NCI-H1930 (cell line): ENCODE measurements at places on chromosomes 12 and 14.

DNA sequence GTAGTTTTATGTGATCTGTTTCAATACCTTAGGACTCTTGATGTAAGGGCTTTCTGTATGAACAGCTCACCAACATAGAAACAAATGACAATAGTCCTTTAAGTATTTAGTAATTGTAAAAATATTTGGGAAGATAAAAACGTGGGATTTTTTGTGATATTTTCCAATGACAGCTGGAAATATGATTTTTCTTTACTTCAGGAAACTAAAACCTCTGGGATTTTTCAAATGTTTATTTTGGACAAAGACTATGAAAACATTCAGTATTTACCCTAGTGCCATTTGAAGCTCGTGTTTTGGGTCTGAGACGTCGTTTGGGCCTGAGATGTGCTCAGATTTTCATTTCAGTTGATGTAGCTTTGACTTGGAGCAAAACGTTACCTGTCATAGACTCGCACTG, 240.0 kb downstream of the BMP4 start:
- no peak for DNase-seq

DNA sequence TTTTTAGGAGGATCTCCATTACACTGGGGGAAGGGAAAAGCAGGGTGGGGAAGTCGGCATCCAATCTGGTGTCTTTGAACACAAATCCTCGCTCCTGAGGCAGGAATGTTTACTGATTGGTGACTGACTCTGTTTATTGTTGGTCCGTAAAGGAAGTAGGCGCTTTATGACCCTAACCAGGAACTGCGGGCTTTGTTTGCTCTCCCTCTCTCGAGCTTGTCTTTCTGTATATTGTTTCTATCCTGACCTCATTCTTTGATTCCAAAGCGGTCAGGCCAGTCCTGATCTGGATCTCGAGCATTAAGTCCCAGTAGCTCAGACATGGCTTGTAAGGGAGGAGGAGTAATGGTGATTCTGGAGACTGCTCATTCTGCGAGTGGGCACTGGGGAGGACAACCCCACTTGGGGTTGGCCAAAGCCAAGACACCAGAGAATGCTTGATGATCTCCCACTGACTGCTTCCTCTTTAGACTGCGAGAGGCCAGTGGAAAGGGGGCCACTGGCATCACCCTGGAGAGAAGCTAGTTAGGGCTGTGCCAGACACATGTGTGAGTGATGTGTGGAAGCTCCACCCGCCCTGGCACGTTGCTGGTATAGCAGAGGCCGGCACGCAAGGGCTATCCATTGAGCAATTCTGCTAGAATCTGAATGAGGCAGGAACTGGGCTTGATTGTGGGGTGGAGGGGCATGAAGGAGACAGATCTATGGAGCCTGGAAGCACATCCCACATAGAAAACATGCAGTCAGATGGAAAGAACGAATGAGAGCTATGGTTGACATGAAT, 194.6 kb downstream of the PAX9 start:
- DNase-seq = no peak

DNA sequence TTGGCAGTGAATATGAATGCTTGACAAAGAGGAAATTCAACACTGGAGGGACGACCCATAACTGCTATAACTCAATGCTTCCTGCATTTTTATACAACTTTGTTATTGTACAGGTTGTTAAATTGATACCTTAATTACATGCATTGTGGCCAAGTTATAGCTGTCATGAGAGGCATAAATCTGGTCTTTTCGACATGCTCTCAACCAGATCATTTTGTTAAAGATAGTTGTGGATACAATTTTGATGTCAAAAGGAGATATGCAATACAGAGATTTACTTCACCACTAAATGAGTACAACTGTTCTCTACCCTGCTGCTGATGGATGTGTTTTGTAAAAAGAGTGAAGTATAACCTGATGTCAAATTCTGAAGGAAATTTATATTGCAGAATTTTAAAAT, 946.0 kb downstream of the GALC start:
- DNase-seq = no peak

GRCh38 chr12:60205500-60205899, 609.7 kb downstream of the SLC16A7 start:
- no peak for DNase-seq

DNA sequence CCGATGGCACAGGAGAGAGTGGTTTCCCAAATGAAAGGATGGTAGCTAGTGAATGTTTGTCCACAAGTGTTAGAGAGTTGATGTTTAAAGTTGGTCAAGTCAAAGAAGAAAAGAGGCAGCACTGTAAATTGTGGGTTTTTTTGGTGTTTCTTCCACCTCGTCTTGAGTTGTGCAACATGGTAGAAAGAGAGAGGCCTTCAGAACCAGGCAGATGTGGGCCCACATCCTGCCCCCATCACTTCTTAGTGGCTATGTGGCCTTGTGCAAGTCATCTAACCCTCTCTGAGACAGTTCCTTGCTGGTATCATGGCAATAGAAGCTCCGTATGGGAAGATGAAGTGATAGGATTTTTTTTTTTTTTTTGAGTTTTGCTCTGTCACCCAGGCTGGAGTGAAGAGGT, 60.8 kb downstream of the NDUFA12 start:
- DNase-seq = no peak

DNA sequence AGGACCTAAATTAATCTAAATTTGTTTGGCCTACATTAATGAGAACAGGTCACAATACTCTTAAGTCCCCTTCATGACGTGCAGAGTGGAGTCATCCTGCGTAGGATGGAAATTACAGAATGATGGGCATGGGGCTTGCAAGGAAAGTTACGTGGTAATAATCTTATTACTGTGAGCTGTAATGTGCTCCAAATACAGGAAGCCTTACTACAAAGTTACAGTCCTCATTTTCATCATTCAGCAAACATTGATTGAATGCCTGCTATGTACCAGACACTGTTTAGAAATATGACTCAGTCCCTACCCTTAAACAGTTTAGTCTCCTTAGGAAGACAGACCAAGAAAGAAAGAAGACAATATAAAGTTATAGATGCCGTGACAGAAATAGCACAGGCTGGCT, 9.4 kb downstream of the HIGD1C start:
- DNase-seq = no peak

- DNase-seq = no peak
Observed at GRCh38 chr12:5803532-5803931, 141.5 kb downstream of the ANO2 start.

- peak; percentile 50 for DNase-seq
Observed at GRCh38 chr12:67269633-67270573, 745 bp downstream of the CAND1 start.

DNA sequence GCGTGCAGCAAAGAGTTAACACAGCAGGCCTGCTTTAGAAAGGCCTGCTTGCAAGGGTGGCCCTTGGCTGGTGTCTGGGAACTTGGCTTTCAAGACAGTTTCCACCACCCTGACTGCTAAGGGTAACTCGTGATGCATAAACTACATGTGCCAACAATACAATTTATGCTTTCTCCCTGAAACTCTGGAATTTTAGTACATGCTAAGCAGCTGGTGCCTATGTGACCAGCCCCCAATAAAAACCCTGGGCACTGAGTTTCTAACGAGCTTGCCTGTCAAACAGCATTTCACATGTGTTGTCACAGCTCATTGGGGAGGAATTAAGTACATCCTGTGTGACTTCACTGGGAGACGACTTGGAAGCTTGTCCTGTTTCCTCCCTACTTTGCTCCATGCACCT, 133.1 kb downstream of the SLC5A8 start:
- DNase-seq = no peak

GRCh38 chr12:121996945-121997612, 24.6 kb upstream of the BCL7A start:
- no peak for DNase-seq

GRCh38 chr12:53268630-53269562, 797 bp downstream of the ESPL1 start:
- DNase-seq = no peak

- DNase-seq = no peak
Observed at GRCh38 chr14:92287987-92288386, 35.0 kb upstream of the SLC24A4 start.

DNA sequence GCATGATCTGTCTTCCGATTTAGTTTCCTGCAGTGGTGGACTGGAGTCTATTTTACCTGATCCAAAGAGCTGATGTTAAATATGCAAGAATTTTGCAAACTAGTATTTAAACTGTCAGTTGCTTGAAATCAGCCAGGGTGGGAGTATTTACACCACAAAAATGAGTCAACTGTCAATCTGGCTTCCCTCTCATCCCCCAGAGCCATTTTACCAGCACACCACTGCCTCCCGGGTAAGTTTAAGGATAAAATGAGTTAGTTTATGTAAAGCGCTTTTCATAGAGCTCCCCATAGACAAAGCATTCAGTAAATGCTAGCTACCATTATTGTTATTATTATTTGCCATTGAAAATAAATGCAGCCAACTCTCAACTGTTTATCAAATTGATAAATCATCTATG, 106.3 kb upstream of the FRMD6 start:
- DNase-seq = no peak

- DNase-seq = no peak
Observed at GRCh38 chr14:25017562-25017961, 32.4 kb downstream of the STXBP6 start.

- no peak for DNase-seq
Observed at GRCh38 chr14:20302042-20302755, 3.6 kb downstream of the TTC5 start.

- no peak for DNase-seq
Observed at GRCh38 chr12:106767954-106768822, 6.3 kb upstream of the RIC8B start.

DNA sequence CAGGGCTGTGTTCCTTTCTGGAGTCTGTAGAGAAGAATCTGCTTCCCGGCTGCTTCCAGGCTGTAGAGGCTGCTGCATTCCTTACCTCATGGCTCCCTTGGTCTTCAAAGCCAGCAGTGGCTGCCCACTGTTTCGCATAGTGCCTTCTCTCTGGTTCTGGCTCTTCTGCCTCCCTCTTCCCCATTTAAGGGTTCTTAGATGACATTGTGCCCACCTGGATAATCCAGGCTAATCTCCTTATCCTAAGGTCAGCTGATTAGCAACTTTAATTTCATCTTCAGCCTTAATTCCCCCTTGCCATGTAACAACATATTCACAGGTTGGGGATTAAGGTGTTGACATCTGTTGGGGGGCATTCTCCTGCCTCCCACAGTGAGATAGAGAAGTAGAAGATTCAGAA, 208.6 kb upstream of the TMTC1 start:
- no peak for DNase-seq

GRCh38 chr14:83162361-83162929, 1628.8 kb upstream of the SEL1L start:
- no peak for DNase-seq

GRCh38 chr12:74441872-74442271, 95.8 kb upstream of the ATXN7L3B start:
- no peak for DNase-seq

DNA sequence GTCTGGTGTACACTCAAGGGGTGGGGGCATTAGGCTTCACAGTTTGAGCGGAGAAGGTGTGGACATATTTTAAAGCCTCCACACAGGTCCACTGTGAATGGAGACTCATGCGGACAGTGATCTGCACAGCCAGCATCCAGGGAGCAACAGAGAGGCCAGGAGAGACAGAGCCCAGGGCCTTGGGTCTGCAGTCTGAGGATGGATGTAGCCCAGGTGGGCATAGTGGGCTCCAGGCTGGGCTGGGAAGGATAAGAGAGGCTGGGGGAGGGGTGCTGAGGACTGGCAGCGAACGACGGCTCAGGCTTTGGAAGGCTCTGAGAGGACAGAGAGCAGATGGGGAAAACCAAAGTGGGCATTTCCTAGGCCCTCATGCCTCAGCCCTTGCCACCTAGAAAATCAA, 128.8 kb downstream of the PAPOLA start:
- no peak for DNase-seq

DNA sequence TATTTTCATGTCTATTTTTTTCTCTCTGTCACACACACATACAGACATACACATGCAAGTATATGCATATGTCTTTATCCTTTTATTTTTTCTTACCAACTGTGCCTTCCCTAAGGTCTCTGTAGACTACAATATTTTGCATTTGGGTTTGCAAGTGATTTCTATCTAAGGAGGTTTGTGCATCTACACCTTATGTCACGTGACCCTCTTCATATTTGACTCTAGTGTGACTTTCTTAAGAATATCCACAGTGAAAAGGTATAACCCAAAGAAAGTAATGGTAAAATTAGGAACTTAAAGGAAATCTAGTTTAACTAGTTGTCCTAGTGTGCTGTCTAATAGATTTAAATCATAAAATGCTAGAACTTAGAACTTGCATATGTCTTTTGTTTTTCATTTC, 298.8 kb upstream of the LRIG3 start:
- no peak for DNase-seq

DNA sequence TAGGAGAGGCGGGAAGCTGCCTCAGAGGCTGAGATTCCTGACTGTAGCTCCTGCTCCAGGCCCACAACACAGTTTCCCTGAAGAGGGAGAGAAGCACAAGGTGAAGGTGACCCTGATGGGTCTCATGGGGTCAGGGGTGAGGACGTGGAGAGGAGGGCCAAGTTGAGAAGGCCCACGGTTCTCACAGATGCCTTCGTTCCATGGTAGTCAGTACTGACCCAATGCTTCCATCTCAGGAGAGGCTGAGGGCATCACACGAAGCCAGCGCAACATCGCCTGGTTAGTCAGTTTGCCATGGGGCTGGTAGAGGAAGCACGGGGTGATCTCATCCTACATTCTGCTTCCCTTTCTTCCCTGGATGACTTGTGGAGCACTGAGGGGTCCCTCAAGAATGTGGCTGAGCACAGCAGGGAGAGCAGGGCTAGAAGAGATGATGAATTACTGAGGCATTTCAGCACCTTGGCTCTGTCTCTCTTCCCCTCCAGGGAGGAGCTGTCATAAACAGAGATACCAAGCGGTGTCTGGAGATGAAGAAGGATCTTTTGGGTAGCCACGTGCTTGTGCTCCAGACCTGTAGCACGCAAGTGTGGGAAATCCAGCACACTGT, 51.9 kb downstream of the GALNT8 start:
- DNase-seq = no peak

DNA sequence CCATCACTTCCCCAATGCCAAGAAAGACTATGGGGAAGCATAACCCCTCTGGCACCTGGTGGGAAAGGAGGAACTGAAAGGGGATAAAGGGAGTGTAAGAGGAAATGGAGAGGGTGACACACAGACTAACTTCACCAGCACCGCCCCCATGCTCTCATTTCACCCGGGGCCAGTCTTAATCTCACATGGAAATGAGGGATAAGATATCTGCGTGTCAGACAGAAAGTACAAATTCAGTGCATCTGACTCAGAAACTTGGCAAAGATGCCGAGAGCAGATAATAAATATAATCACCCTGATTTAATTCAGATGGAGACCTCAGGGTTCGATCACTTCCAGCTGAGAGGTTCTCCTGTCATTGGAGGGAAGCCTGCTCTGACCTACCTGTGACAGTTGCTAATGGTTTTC, 191.6 kb downstream of the DUSP6 start:
- no peak for DNase-seq
